ENCODE measurements at places on chromosomes 5 and 9. TPM values are rescaled to one million over a fixed set of nuclear protein-coding genes. Genes with fewer than 3 reads are reported as not detected.

Gene CARTPT
- total RNA-seq, result not detected

Gene ARHGEF37
- total RNA-seq, result 2.0 TPM

Gene DIRAS2
- total RNA-seq, result not detected

Gene CNTNAP3
- not detected for total RNA-seq

- no peak for DNase-seq
- no peaks in the 10 kb centered on the region for H3K27me3 ChIP-seq
- no peak overlapping the region for H3K4me3 ChIP-seq
- no peak overlapping the region for H3K27ac ChIP-seq
- H3K4me1 ChIP-seq, result peaks cover 14% of the 10 kb centered on the region
Observed at GRCh38 chr5:111744455-111744854, 12.5 kb downstream of the NREP start.

GRCh38 chr5:108036482-108036881, 345.4 kb downstream of the FBXL17 start:
- no peaks in the 10 kb centered on the region for H3K27me3 ChIP-seq
- no peaks in the 10 kb centered on the region for H3K4me1 ChIP-seq
- no peak overlapping the region for H3K4me3 ChIP-seq
- H3K36me3 ChIP-seq, result peaks cover 2% of the 10 kb centered on the region
- no peak for DNase-seq

DNA sequence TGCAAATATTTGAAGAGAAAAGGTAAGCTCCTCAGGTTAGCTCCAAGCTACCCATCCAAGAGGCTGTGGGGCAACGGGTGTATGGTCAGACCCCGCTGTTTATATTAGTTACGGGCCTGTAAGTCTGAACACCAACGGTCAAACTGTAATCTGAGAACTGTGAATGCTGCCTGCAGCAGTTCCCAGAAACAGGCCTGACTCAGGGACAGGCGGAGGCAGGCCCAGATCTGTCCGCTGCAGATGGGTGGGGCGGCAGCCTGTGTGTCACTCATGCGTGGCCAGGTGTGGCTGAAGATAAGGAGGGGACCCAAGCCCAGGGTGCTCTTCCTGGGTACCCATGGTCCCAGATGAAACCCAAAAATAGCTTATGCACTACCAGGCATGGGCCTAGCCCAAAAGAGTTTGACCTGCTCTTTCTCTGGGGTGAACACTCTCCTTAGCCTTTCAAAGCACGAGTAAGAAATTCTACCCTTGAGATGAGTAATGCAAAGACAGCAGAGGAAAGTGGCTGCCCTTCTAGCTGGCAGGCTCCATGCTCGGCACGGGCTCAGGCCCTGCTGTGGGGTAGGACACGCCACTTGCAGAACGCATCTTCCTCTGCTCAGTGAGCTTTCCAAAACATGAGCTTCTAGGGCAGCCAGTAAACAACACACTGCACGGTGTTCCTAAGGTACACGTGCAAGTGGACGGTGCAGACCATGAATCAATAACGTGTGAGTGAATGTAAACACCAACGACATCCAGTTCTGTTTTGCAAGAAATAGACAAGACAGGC, 9.1 kb downstream of the UBAC1 start:
- no peak overlapping the region for H3K27ac ChIP-seq
- H3K36me3 ChIP-seq, result peaks cover 4% of the 10 kb centered on the region
- H3K4me1 ChIP-seq, result peaks cover 4% of the 10 kb centered on the region
- DNase-seq, result no peak
- H3K27me3 ChIP-seq, result no peaks in the 10 kb centered on the region
